MV-4-11 (cell line): ENCODE measurements at places on chromosomes 2 and 18.

GRCh38 chr2:102061286-102061699 lies 69.5 kb downstream of the IL1R2 start:
- DNase-seq = no peak

DNA sequence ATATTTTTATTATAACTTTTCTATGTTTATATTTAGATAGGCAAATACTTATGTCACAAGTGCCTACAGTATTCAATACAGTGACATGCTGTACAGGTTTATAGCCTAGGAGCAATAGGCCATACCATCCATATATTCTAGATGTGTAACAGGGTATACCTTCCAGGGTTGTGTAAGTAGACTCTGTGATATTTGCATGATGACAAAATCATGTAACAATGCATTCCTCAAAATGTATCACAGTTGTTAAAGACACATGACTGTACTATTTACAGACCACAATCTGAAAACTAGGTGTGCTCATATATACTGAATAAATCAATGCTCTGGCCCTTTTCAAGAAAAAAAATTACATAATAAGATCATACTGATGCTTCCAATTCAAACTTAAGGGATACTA lies 433.2 kb upstream of the RGPD4 start:
- no peak for DNase-seq

DNA sequence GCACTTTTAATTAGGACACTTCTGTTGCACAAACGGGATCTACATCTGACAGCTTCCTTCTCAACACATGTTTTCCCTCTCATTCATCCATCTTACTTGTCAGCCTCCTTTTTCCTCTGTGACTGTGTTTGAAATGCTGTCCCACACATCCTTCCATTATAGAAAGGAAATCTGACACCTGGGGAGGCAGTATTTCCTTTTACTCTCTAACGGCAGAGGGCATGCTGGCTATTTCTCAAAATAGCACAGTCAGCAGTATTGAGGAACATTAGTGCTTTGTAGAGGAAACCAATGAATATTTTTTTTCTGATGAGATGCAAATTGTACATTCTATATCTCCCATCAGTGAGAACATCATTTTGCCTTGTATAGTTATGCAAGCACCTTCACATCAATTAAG lies 668.7 kb downstream of the SLC4A3 start:
- DNase-seq = no peak

DNA sequence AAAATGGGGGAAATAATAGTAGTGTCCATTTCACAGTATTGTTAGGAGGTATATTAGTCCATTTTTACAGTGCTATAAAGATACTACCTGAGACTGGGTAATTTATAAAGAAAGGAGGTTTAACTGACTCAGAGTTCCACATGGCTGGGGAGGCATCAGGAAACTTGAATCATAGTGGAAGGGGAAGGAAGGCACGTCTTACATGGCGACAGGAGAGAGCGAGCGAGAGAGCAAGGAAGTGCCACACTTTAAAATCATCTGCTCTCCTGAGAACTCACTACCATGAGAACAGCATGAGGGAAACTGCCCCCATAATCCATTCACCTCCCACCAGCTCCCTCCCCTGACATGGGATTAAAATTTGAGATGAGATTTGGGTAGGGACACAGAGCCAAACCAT lies 23.4 kb downstream of the MGAT5 start:
- DNase-seq = no peak

- DNase-seq = peak; percentile 30
Measured at GRCh38 chr2:113977660-113978523, 88.0 kb downstream of the ACTR3 start.

- no peak for DNase-seq
Measured at GRCh38 chr2:170029551-170029950, 148.4 kb upstream of the MYO3B start.

DNA sequence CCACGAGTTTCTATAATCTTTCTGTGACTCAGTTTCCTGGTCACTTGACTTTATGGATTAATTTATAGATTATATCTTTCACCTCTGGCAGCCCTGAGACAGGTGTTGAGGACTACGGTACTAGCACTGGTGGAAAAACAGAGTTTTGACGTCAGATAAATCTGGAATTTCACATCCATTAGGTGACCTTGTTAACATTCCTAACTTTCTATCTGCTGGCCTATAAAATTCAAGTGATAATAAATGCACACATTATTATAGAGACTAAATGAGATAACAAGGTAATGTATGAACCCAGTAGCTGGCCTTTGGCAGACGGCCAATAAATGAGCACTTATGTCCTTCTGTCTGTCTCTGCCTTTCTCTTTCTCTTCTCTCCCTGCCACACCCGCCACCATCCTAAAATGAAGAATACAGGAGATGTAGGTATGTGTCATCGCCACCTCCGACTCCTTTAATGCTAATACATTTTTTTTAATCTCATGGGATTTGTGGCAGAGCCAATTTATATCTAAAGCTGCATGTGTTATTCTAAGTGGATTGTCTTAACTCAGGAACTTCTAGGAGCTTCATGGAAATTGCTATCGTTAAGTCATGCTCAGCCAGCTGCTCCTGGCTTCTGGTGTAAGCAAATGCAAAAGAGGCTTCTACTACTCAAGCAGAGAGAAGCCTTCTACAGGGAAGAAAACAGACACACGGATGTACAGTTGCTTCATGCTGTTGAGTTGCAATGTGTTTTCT lies 2.3 kb downstream of the TM4SF20 start:
- DNase-seq = no peak

DNA sequence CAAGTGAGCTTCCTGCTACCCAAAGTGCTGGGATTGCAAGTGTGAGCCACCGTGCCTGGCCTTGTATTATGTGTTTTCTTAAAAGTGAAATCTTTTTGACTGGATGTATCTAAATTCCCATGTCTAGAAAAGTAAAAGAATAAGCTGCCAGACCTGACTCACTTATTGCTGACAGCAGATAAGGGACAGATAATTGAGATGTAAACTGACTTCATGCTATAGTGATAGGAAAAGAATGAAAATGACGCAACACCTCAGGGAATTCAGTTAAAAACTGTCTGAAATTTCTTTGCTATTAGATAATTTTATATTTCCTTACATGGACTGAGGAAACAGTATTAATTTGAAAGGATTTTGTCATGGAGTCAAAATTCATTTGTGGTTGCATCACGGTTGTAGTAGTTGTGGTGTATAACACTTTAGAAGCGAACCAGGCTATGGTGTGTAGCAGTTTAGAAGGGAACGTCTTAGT lies 19.4 kb downstream of the TTC27 start:
- no peak for DNase-seq

GRCh38 chr2:14358339-14358738 lies 274.2 kb upstream of the LRATD1 start:
- DNase-seq = no peak

GRCh38 chr2:231795525-231796327 lies 9.5 kb downstream of the COPS7B start:
- DNase-seq = peak; percentile 66

DNA sequence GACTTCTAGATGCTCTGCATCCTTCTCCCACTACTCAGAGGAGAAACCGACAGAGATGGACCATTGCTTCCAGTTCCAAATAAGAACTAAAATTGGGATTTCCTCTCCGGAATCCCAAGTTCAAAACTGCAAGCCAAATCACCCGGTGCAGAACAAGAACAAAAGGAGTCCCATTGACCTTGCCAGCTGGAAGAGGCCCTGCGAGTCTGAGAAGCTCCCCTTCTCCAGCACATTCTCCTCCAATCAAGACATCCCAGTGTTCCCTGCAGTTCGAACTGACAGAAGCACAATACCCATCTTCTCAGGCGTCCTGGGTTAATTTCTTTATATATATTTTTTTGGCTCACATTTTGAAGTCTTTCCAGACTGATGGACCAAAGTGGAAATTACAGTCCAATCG lies 195.3 kb upstream of the MEIS1 start:
- DNase-seq = no peak

- DNase-seq = no peak
Measured at GRCh38 chr18:73697353-73697752, 450.3 kb downstream of the FBXO15 start.

DNA sequence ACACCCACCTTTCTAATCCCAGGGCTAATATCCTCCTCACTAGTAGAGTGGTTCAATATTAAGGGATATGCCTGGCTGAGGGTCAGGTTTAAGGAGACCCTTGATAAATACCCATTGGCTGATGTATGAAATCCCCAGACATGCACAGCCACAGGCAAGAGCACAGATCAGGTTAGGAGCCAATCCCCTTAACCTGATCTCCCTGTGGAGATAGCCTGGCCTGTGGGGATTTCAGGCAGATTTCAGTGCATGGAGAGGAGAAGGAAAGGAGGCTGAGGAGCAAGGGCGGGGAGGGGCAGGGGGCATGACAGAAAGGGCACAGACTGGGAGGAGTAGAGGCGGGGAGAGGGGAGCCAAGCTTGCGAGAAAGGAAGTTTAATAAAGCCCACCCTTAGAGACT lies 129.0 kb downstream of the LOXHD1 start:
- no peak for DNase-seq

DNA sequence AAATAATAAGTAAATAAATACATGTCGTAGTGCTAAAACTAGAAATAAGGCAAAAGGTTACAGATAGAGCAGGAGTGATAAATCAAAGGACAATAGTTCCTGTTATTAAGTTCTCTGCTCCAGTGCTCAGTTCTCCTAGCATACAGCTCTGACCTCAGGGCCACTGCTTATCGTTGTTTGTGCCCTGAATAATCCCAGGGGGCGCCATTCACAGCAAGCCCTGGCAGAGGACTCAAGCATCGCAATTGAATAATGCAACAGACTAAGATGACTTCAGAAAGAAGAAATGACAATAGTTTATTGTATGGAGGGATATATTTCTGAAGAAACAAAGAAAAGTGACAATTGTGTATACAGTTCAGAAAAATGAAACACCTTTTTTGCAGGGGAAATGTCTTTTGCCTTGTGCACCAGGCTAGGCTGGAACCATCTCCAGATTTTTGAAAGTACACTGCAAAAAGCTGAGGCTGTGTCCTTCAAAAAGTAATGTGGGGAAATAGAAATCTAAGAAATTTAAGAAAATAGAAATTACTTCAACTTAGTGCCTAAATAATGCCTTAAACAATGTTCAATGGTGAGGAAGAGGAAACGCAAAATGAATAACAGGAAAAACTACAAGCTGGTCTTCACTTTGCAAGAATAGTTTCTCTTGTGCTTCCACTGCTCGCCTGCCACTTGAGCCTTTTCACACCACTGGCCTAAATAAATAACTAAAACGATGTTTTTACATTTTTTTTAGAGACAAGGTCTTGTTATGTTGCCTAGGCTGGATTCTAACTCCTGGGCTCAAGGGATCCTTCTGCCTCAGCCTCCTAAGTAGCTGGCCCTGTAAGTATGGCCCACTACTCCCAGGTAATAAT lies 19.0 kb upstream of the CCNYL1 start:
- peak; percentile 61 for DNase-seq

GRCh38 chr2:7237466-7237865 lies 320.3 kb downstream of the RNF144A start:
- DNase-seq = no peak

- no peak for DNase-seq
Measured at GRCh38 chr2:923832-924601, 26.6 kb upstream of the SNTG2 start.

GRCh38 chr2:64738026-64738425 lies 84.3 kb upstream of the SERTAD2 start:
- DNase-seq = no peak

DNA sequence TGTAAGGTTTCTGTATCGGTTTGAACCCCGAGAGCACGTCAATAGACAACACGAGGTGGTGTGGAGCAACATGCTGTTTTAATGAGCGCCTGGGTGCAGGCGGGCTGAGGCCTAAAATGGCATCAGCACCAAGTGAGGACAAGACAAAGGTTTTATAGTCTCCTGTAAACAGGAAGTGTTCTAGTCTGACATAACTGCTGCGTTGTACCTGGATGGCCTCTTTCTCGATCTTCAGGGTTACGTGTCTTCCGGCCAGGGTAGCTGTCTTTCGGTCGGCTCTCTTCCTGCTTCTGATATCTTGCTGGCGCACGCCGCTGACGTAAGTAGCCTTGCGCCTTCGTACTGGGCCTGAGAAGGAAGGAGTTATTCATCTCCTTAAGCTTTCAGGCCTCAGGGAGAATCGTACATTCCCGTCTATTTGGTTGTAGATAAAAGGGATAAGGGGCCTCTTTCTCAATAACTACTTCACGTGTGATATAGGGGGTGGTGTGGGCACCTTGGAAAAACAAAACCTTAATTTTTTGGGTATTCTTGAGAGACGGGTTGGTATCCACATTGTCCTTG lies 53.5 kb downstream of the KYNU start:
- DNase-seq = no peak

DNA sequence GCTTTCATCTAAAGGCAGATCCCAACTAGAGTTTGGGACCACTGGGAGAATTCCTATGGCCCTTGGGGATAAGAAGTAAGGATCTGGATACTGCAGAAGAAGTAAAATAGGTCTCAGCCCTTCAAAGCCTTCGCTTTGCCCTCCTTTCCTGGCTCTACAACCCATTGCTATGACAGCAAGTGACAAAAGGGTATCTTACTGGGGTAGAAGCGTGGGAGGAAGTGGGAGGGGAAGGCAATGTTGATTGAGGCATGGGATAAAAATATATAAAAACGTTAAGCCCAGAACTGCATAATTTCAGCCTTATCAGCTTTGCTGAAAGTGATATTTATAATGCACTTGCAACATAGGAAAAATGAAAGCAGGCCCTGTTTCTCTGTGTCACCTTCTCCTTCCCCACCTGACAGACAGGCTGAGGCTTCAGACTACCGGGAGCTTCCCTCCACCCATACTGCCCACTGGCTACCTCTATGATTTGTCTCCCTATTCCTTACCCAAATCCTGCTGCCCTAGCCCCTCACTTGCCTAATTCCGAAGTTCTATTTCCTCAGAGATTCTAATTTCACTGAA lies 14.9 kb upstream of the SOS1 start:
- no peak for DNase-seq

DNA sequence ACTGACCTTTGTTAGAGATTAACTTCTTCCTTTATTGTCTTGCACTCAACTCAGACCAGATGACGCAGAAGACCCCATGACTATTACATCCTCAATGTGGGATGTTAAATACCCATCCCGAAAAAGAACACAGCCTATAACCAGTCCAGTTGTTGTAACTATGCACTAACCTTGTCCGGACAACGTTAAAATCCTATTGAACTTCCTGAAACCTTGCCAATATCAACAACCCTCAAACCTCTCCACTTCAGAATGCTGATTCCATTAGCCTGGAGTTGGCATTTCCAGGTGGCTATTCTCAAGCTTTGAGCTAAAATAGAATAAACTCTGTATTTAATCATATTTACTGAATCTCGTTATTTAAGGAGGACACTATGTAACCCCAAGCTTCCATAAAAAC lies 13.6 kb downstream of the NMS start:
- DNase-seq = no peak
